ENCODE measurements at places on chromosomes 12 and 14. TPM values are rescaled to one million over a fixed set of nuclear protein-coding genes. Genes with fewer than 3 reads are reported as not detected.

DNA sequence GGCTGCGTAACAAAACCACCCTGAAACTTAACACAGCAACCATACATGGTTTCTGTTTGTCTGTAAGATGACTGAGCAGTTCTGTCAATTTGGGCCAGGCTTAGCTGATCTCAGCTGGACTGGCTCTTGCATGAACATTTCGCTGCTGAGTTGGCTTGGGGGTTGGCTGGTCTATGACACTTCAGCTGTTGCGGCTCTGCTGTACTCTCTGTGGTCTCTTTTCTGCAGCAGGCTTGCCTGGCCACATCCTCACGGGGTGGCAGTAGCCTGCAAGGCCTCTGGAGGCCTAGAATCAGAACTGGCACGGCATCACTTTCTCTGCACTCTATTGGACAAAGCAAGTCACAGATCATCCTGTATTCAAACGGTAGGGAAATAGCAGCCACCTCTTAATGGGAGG, 216.2 kb downstream of the BCL11B start:
- H3K4me1 ChIP-seq: no peaks in the 10 kb centered on the region
- no peak overlapping the region for H3K4me3 ChIP-seq
- H3K36me3 ChIP-seq: peaks cover 8% of the 10 kb centered on the region
- DNase-seq: no peak
- H3K27me3 ChIP-seq: no peaks in the 10 kb centered on the region

- H3K4me3 ChIP-seq: no peak overlapping the region
- DNase-seq: no peak
- no peaks in the 10 kb centered on the region for H3K27me3 ChIP-seq
- no peak overlapping the region for H3K27ac ChIP-seq
- no peaks in the 10 kb centered on the region for H3K36me3 ChIP-seq
- no peaks in the 10 kb centered on the region for H3K4me1 ChIP-seq
These were observed 107.0 kb downstream of the ADAMTS20 start for GRCh38 chr12:43444940-43445564.

Gene CLEC1B
- not detected for total RNA-seq

Gene TMPRSS12
- total RNA-seq: 0.45 TPM

DNA sequence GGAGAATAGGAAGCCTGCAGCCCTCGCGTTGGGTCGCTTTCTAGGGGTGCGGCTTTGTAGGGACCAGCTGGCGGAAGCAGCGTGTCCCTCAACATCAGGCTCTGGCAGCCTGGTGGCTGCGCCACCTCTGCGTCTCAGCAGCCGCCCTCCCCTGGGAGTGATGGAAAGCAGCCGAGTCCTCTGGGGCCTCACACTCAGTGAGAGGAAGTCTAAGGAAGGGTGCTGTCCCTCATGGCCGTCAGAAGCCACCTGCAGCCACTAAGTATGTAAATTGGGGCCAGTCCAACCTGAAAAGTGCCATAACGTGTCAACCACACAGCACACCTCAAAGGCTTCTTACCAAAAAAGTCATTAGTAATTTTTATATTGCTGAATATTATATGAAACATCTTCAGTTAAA, 80.3 kb downstream of the WDR20 start:
- peaks cover 10% of the 10 kb centered on the region for H3K36me3 ChIP-seq
- no peaks in the 10 kb centered on the region for H3K27me3 ChIP-seq
- no peak overlapping the region for H3K27ac ChIP-seq
- H3K4me3 ChIP-seq: no peak overlapping the region
- H3K4me1 ChIP-seq: peaks cover 13% of the 10 kb centered on the region

GRCh38 chr12:80374615-80375014, 69.4 kb upstream of the PTPRQ start:
- no peak for DNase-seq
- no peak overlapping the region for H3K4me3 ChIP-seq
- H3K4me1 ChIP-seq: peaks cover 4% of the 10 kb centered on the region
- H3K27me3 ChIP-seq: no peaks in the 10 kb centered on the region

GRCh38 chr12:97757481-97758193, 295.0 kb downstream of the RMST start:
- peak overlapping the region; percentile 2 for H3K4me3 ChIP-seq
- H3K4me1 ChIP-seq: peaks cover 22% of the 10 kb centered on the region
- H3K27ac ChIP-seq: peak overlapping the region; percentile 10
- H3K36me3 ChIP-seq: peaks cover 4% of the 10 kb centered on the region

Gene CCDC175
- 0.39 TPM for total RNA-seq

Gene KSR2
- total RNA-seq: 2.0 TPM

DNA sequence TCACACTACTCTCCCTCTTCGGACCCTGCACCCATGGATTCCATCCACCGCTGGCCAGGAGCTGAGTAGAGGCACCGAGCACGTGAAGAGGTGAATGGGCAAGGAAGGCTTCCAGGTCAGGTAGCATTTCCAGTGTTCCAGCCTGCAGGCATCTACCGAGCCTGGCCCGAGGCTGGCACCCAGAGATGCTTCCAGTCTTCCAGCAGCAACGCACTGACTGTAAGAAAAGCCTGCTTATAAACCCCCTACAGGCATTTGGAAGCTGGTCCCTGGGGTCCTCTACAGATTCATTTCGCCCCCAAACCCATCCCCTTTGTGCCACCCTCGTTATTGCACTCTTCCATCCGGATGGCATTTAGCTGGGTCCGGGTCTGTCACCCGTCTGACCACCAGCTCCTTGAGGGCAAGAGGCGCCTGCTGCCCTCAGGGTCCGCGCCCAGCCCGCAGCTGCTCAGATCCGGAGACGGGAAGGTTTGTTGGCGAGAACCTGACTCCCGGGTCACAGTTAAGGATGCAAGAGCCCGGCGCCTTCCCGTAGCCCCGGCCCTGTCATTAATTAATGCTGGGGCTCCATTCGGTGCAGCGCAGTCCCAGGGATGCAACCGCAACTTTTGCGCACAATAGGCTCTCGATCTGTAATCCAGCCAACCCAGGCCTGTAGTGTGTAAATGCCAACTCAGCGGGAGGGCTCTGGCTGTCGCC, 614 bp upstream of the MARK3 start:
- peak overlapping the region; percentile 83 for H3K27ac ChIP-seq
- peaks cover 15% of the 10 kb centered on the region for H3K4me1 ChIP-seq
- H3K27me3 ChIP-seq: peaks cover 22% of the 10 kb centered on the region
- DNase-seq: no peak
- peaks cover 5% of the 10 kb centered on the region for H3K36me3 ChIP-seq

DNA sequence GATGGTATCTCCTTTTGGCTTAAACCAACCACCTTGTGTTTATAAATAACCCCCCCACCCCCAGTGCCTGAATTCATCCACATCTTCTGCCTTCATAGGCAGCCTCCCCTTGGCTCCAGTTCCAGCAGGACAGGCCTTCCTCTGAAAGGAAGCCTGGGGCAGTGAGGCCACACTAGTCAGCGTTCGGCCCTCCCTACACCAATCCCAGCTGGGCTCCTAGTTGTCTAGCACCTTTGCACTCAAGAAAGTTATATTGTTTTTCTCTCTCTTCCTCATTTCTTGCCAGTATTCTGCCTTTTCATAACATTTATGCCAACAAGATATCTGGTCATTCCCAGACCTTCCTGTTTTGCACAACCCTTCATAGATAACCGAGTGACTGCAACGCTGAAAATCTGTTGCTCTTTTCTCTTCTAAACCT, 73.1 kb upstream of the ACTN1 start:
- no peak for DNase-seq

- no peaks in the 10 kb centered on the region for H3K4me1 ChIP-seq
- no peak for DNase-seq
- H3K27me3 ChIP-seq: no peaks in the 10 kb centered on the region
- H3K4me3 ChIP-seq: no peak overlapping the region
- no peak overlapping the region for H3K27ac ChIP-seq
These were observed 332.1 kb downstream of the NELL2 start for GRCh38 chr12:44544018-44544417.

Gene ZFHX2
- 5.6 TPM for total RNA-seq

DNA sequence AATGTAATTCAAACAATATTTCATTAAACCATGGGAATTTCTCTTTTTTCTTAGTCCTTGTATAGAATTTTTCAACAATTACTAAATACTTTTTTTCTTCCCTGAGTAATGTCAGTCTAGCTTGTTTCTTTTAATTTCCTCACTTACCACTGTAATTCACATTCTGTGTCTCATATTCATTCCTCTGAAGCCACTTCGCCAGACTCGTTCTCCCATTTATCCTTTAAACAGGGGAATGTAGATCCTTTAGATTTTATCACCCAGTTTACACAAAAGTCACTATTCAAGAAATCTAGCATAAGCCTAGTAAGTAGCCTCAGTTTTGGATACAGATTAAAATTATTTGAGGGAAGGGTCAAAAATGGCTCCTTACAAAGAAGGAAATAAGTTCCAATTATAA, 6.8 kb downstream of the USP15 start:
- no peak overlapping the region for H3K4me3 ChIP-seq
- no peak for DNase-seq
- no peaks in the 10 kb centered on the region for H3K27me3 ChIP-seq
- H3K4me1 ChIP-seq: peaks cover 32% of the 10 kb centered on the region
- H3K36me3 ChIP-seq: no peaks in the 10 kb centered on the region
- peak overlapping the region; percentile 6 for H3K27ac ChIP-seq

Gene FAM90A1
- 0.36 TPM for total RNA-seq

- H3K4me3 ChIP-seq: peak overlapping the region; percentile 69
- peaks cover 4% of the 10 kb centered on the region for H3K27me3 ChIP-seq
- H3K4me1 ChIP-seq: peaks cover 19% of the 10 kb centered on the region
- peak overlapping the region; percentile 91 for H3K27ac ChIP-seq
These were observed 40.9 kb downstream of the VWF start for GRCh38 chr12:6083601-6084000.

DNA sequence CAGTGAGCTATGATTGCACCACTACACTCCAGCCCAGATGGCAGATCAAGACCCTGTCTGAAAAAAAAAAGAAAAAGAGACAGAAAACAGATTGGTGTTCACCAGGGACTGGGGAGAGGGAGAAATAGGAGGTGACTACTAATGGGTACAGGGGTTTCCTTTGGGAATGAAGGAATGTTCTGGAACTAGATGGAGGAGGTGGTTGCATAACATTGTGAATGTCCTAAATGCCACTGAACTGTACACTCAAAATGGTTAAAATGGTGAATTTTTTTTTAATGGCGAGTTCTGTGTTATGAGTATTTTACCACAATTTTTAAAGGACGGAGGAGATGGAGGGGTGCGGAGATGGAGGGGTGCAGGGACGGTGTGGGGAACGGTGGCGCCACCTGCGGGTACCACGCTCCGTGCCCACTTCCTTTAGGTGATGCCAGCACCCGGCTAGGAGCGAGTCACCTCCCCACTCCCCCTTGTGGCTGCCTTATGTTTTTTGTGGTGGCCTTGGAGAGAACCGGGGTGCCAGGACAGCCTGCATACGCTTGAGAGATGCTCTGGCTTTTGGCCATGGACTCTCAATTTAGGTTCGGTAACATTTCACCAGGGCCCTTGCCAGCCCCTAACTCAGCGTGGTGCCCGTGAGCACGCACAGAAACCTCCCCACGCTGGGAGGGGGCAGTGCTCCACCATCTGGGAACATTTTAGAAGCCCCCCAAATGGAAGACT, 16.1 kb downstream of the UBC start:
- H3K27ac ChIP-seq: no peak overlapping the region
- no peaks in the 10 kb centered on the region for H3K27me3 ChIP-seq
- H3K36me3 ChIP-seq: peaks cover 4% of the 10 kb centered on the region

Gene CLEC2A
- total RNA-seq: not detected

DNA sequence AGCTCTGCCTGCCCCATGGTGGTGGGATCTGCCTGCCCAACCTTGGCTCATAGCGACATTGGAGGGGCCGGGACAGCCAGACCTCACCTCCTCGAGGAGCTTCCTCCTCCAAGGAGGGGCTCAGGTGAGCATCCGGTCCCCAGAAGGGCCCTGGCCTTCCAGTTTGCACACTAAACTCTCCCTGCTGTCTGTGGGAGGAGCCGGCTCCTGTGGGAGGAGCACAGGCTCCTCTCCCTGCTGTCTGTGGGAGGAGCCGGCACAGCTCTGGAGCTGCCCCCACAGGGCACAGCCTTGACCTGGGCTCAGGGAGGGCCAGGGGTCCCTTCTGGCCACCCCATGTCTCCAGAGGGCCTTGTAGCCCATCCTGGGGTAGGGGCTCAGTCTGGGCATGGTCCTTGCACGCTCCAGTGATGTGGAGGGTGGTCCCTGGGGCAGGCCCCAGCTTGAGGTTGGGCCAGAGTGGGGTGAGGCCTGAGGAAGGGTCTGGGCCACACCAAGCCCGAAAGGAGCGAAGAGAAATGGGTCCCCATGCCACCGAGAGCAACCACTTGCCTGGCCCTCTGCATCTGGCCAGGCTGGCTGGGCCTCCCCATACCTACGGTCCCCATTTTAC, 147.5 kb upstream of the C14orf180 start:
- H3K27me3 ChIP-seq: peaks cover 7% of the 10 kb centered on the region
- no peak for DNase-seq
- H3K4me1 ChIP-seq: peaks cover 5% of the 10 kb centered on the region
- H3K27ac ChIP-seq: no peak overlapping the region
- H3K4me3 ChIP-seq: no peak overlapping the region

GRCh38 chr12:93668919-93669418, 8.2 kb upstream of the CRADD start:
- H3K4me3 ChIP-seq: no peak overlapping the region
- H3K36me3 ChIP-seq: no peaks in the 10 kb centered on the region
- DNase-seq: no peak
- H3K27ac ChIP-seq: no peak overlapping the region
- H3K27me3 ChIP-seq: peaks cover under 1% of the 10 kb centered on the region

- no peak for DNase-seq
- H3K36me3 ChIP-seq: no peaks in the 10 kb centered on the region
- H3K4me3 ChIP-seq: no peak overlapping the region
- no peak overlapping the region for H3K27ac ChIP-seq
- H3K27me3 ChIP-seq: peaks cover 3% of the 10 kb centered on the region
These were observed 887.2 kb downstream of the NRXN3 start for GRCh38 chr14:79057333-79057732.

- H3K36me3 ChIP-seq: no peaks in the 10 kb centered on the region
- H3K27me3 ChIP-seq: peaks cover 19% of the 10 kb centered on the region
- H3K4me1 ChIP-seq: no peaks in the 10 kb centered on the region
- H3K27ac ChIP-seq: no peak overlapping the region
- DNase-seq: no peak
These were observed 44.2 kb upstream of the DCD start for GRCh38 chr12:54692353-54692752.

- H3K27me3 ChIP-seq: no peaks in the 10 kb centered on the region
- H3K4me1 ChIP-seq: peaks cover 16% of the 10 kb centered on the region
- no peak overlapping the region for H3K27ac ChIP-seq
- H3K36me3 ChIP-seq: no peaks in the 10 kb centered on the region
These were observed 170.6 kb downstream of the OTOGL start for GRCh38 chr12:80269803-80270552.

Gene DDX51
- total RNA-seq: 22.1 TPM

DNA sequence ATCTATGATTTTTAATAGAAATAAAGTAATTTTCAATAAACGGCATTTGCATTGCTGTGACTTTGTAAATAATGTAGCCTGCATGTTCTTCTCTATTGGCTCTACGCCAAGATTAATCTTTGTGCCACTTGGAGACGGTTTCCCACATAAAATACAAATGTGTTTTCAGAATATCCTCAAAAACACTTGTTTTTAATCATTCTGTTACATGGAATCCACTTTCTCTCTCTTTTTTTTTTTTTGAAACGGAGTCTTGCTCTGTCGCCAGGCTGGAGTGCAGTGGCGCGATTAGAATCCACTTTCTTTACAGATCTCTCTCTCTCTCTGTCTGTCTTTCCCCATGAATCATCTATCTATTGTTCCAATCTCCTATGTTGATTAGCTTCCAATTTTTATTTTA, 22.8 kb upstream of the SSPN start:
- H3K27me3 ChIP-seq: peaks cover 37% of the 10 kb centered on the region
- no peak overlapping the region for H3K4me3 ChIP-seq
- no peaks in the 10 kb centered on the region for H3K36me3 ChIP-seq
